Endodermal cell (in vitro differentiated cells): ENCODE measurements at places on chromosomes 13 and 19. TPM values are rescaled to one million over a fixed set of nuclear protein-coding genes. Genes with fewer than 3 reads are reported as not detected.
A peak's percentile ranks its signal among the peaks of the same experiment; 100 is the strongest.

DNA sequence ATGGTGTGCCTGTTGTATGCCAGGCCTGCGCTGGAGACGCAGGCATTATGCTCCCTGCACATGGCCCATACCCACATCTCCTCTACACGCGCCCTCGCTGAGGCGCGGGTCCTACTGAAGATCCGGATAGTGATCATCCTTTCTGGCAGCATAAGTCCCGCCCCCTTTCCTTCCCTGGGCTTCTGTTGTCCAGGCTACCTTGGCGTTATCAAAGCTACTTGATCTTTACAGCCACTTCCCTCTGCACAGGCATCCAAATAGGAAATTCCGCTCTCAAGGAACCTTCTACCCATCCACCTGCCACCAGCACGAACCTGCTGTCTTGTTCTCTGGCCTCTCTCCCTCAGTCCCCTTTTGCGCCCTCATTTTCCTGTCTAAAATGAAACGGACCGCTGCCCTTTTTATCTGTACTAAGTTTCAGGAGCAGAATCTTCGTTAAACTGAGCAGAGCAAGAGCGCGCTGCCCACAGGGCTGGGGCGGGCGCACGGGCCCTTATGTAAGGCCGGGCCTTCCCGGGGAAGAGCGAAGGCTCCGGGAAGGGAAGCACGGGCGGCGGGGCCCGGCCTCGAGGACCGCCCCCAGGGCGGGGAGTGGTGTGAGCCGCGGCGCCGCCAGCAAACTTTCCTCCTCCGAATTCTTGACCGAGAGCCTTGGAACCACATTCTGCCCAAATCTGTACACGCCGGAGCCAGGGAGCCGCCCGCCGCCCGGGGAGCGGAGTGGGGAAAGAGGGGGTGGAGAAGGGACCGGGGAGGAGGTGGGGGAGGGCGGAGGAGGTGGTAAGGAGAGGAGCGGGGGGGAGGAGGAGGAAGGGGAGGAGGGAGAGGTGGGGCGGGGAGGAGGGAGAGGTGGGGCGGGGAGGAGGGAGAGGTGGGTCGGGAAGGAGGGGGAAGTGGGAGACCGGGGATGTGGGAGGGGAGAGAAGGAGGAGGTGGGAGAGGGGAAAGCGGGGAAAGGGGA is 920 bp upstream of the UBE2L5 start:
- peak; percentile 87 for DNase-seq

ADAMTSL5 gene
- total RNA-seq: 4.6 and 4.8 TPM in 2 replicates

- DNase-seq: peak; percentile 86
These were observed 12.0 kb downstream of the WDR88 start for GRCh38 chr19:33143897-33144405.

IQCN gene
- total RNA-seq: 3.0 to 4.3 TPM (median 3.3 TPM) in 3 replicates

- DNase-seq: no peak
These were observed 6.7 kb downstream of the SAFB2 start for GRCh38 chr19:5615756-5616327.

DNA sequence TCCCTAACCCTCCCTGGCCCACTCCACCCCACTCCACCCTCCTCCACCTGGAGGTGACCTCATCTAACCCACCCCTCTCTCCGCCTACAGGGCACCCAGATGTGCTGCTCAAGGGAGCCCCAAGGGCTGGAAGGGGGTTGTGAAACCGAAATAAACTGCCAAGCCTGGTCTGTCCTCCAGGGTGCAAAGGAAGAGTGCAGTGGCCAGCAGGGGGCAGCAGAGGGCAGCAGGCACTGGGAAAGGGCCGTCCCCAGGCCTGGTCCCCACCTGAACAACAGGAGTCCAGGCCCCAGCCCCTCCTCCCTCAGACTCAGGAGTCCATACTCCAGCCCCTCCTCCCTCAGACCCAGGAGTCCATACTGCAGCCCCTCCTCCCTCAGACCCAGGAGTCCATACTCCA is 8.4 kb upstream of the BCAM start:
- DNase-seq: peak; percentile 98

DNA sequence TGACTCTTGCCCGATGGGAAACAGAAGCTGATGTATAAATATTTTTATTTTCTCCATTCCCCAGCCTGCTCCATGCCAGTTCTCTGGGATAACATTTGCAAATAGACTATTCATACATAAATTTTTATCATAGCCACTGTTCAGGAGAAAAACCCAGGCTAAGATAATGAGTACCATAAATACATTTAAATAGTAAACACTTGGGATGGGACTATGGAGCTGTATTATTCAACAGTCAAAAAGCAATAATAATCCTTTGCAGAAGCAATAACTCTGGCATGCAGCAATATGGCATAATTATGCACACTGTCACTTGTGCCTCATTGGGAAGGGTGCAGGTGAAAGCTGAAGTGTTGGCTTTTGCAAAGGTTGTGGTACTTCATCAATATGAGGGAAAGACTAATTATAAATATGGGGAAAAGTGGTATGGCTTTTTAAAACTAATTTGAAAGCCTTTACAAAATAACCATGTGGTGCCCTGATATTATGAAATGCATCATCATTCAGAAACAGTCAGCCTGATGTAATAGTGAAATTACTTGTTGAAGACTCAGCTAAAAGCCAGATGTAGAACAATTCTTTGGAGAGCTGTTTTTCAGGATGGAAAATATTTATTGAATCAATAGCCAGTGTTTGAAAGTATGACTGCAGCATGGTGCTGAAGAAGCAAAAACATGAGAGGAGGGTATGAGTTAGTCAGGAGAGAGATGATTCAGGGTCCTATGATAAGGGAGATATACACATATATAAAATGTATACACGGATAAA is 2476.7 kb downstream of the PCDH9 start:
- DNase-seq: no peak

GRCh38 chr19:14160017-14160703 is 23.8 kb upstream of the ASF1B start:
- no peak for DNase-seq

GRCh38 chr13:30639671-30640070 is 22.0 kb downstream of the USPL1 start:
- DNase-seq: no peak

GRCh38 chr13:67267136-67267535 is 37.0 kb upstream of the PCDH9 start:
- DNase-seq: no peak

- DNase-seq: no peak
These were observed 21.9 kb upstream of the USP12 start for GRCh38 chr13:27193496-27193895.

DNA sequence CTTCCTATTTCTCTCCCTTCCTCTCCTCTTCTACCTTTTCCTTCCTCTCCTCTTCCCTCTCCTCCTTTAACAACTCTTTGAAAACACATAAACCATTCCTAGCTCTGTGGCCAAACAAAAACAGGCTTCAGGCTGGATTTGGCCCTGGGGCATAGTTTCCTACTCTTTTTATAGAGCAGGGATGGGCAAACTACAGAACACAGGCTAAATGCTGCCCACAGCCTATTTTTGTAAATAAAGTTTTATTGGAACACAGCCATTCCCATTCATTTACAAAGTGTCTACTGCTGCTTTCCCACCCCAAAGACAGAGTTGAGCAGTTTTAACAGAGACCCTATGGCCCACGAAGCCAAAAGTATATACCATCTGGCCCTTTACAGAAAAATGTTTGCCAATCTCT is 35.4 kb downstream of the LHFPL6 start:
- no peak for DNase-seq

RNF113B gene
- total RNA-seq: not detected in 2 replicates

CGB5 gene
- total RNA-seq: not detected in 3 replicates

- DNase-seq: no peak
These were observed 99.2 kb upstream of the WASF3 start for GRCh38 chr13:26458196-26458749.

DNA sequence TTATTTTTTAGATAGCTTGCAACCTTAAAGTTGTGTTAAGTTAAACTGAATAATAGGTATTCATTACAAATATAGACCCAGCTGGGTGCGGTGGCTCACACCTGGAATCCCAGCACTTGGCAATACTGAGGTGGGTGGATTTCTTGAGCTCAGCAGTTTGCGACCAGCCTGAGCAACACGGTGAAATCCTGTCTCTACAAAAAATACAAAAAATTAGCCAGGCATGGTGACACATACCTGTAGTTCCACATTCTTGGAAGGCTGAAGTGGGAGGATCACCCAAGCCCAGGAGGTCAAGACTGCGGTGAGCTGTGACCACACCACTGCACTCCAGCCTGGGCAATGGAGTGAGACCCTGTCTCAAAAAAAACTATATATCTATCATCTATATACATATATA is 386.5 kb downstream of the PCDH17 start:
- DNase-seq: no peak

COL4A2 gene
- total RNA-seq: 375 to 439 TPM (median 398 TPM) in 3 replicates

TRPM4 gene
- 18.5 and 22.0 TPM in 2 replicates for total RNA-seq

DNA sequence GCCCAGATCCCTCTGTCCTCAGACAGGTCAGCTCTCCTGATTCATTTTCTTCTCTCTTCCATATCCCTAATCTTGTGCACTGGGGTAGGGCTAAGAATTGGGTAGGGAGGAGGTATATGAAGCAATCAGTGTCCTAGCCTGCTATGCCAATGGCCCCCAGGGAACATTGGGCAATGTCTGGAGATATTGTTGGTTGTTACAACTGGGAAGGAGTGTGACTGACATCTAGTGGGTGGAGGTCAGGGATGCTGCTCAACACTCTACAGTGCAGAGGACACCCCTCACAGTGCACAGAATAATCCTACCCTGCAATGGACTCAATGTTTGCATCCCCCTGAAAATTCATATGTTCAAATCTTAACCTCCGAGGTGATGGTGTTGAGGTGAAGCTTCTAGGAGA is 57.5 kb downstream of the CPAMD8 start:
- DNase-seq: no peak

DNA sequence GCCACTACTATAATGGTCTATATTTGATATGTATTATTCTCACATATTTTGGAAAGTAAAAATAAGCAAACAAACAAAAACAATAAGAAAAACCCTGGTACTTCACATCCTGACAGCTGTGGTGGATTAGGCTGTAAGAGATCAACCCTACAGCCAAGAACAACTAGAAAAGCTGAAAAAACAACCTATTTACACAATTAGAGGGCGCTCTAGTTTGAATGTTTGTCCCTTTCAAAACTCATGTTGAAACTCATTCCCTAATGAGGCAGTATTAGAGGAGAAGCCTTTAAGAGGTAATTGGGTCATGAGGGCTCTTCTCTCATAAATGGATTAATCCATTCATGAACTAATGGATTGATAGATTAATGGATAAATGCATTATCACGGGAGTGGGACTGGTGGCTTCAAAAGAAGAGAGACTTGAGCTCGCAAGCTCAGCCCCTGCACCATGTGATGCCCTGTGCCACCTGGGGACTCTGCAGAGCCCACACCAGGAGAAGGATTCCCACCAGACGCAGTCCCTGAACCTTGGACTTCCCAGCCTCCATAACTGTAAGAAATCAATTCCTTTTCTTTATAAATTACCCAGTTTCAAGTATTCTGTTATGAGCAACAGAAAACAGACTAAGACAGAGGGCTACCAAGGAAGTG is 733.9 kb upstream of the ARGLU1 start:
- DNase-seq: no peak

PINLYP gene
- 7.7 to 10.3 TPM (median 8.9 TPM) in 3 replicates for total RNA-seq

GRCh38 chr13:100789481-100789880 is 114.9 kb upstream of the TMTC4 start:
- no peak for DNase-seq

DNA sequence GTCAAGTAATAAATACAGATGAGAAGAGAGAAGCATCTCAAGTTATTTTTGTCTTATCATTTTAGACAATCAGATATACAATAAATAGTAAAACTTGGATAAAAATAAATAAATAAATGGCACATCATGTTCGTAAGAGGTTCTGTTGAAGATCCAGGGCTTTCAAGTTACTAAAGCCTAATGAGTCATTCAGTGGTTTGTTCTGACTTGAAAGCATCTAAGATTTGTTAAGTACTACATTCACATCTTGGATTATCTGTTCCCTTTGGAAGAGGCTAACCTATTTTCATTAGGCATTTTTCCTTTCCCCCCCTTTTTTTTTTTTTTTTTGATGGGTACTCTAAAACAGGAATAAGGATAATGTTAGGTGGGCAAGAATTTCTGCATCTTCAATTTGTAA is 429.3 kb downstream of the PCDH20 start:
- DNase-seq: no peak
